ENCODE measurements at places on chromosomes 12 and 14. TPM values are rescaled to one million over a fixed set of nuclear protein-coding genes. Genes with fewer than 3 reads are reported as not detected.

The INHBE gene
- 0.27 TPM for total RNA-seq

GRCh38 chr12:125255935-125256633 lies 190.8 kb downstream of the AACS start:
- DNase-seq: no peak

- DNase-seq: no peak
Observed at GRCh38 chr12:54306925-54307741, 6.3 kb upstream of the NFE2 start.

GRCh38 chr12:9381619-9382018 lies 173.4 kb upstream of the PZP start:
- no peak for DNase-seq

The CCND2 gene
- 990 TPM for total RNA-seq

- peak; percentile 34 for DNase-seq
Observed at GRCh38 chr12:66409195-66409871, 107.0 kb downstream of the HELB start.

The RPS6KL1 gene
- 20.7 TPM for total RNA-seq

- no peak for DNase-seq
Observed at GRCh38 chr12:5071496-5071895, 27.8 kb downstream of the KCNA5 start.

The CPNE6 gene
- total RNA-seq: not detected

- DNase-seq: no peak
Observed at GRCh38 chr14:24277606-24278321, 6.4 kb upstream of the RABGGTA start.

GRCh38 chr14:86652526-86652925 lies 1122.6 kb downstream of the FLRT2 start:
- no peak for DNase-seq

DNA sequence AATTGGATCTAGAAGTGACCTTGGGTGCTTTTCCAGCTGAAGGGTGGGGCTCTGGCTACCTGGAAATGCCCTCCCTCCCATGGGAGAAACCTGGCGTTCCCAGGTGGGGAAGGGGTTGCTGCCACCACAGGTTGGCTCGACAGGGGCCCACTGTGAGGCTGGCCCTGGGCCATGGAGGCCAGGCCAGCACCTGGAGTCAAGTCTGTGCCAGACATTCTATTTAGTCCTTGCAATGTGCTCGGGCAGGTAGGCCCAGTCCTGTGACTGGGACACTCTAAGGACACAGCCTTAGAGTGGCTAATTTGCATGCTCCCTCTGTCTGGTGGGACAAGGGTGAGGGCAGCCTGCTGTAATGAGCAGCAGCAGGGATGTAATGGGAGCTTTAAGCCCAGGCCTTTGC lies 11.9 kb downstream of the VRTN start:
- DNase-seq: no peak

DNA sequence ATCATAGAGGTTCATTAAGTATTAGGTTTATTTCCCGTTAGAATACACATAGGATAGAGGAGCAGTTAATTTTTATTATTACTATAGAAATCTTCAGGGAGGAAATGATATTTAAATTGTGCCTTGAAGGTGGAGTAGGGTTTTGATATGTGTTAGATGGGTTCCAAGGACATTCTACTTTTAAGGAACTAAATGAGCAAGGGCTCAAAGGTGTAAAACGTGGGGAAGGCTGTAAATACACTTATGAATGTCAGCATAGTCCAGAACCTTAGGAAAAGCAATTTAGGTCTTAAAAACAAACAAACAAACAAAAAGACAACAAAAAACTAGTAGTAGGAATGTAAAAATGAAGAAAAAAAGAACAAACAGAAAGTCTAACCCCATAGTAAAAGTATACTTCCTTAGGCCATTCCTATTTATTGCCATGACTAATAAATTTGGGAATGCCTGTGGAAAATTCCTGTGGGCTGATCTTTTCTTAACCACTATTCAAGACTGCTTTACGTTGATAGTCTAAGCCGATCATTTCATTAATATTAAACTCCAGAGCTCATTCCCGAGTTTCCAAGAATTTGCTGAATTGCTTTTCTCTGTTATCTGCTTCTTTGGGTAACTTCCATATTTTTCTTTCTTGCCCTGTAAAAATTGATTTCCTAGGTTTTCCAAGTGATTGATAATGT lies 180.3 kb downstream of the RAD51B start:
- DNase-seq: no peak

- no peak for DNase-seq
Observed at GRCh38 chr12:22994316-22994675, 369.3 kb downstream of the ETNK1 start.

GRCh38 chr12:1047898-1048660 lies 57.1 kb downstream of the ERC1 start:
- DNase-seq: no peak

The KCNMB4 gene
- total RNA-seq: 0.05 TPM

Data from activated T-cell treated with anti-CD3 and anti-CD28 coated beads, Interleukin-2, amount 50 U/mL, for 4 hours (primary cell).